ENCODE measurements at places on chromosomes 4 and X.

- no peak for DNase-seq
These were observed 160.3 kb upstream of the TENM3 start for GRCh38 chr4:182082910-182083309.

GRCh38 chr4:99720206-99720605 lies 62.6 kb upstream of the C4orf54 start:
- no peak for DNase-seq

- no peak for DNase-seq
These were observed 125.3 kb upstream of the MAOA start for GRCh38 chrX:43530837-43531236.

- no peak for DNase-seq
These were observed 38.1 kb upstream of the TRPC5 start for GRCh38 chrX:112120721-112121120.

GRCh38 chr4:10760086-10760485 lies 75.5 kb upstream of the CLNK start:
- DNase-seq = no peak

DNA sequence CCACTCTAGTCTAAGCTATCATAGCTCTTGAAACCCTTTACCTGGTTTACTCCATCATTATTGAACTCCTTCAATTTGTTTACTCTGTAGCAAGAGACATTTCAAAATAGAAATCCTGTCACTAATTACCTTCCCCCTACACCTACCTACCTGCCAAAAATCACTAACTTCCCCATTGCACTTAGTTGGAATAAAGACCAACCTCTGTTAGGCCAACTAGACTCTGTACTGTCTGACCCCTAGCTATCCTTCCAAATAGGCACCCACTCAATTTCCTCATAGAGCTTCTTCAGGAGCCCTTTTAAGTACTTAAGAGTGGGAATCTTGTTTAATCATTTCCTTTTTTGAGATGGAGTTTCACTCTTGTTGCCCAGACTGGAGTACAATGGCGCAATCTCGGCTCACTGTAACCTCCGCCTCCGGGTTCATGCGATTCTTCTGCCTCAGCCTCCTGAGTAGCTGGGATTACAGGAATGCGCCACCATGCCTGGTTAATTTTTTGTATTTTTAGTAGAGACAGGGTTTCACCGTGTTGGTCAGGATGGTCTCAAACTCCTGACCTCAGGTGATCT lies 8.9 kb upstream of the CDKL2 start:
- DNase-seq = no peak

DNA sequence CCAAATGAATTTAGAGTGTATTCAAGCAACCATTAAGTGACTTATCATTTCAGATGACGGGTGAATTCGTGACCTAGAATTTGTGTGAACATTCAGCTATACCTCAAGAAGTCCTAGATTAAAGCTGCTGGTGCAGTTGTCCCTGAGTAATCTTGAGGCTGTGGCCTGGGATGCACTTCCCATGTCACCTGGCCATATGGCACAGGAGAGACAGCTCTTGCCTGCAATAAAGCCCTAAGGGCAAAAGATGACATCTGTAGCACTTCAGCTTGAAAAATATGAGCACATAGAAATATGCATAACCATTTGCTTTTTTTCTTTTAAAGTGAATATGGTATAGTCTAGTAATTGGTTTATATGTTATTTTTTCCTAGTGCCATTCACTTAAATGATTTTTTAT lies 125.8 kb downstream of the FHDC1 start:
- no peak for DNase-seq

GRCh38 chr4:8747467-8748235 lies 124.0 kb downstream of the HMX1 start:
- no peak for DNase-seq

DNA sequence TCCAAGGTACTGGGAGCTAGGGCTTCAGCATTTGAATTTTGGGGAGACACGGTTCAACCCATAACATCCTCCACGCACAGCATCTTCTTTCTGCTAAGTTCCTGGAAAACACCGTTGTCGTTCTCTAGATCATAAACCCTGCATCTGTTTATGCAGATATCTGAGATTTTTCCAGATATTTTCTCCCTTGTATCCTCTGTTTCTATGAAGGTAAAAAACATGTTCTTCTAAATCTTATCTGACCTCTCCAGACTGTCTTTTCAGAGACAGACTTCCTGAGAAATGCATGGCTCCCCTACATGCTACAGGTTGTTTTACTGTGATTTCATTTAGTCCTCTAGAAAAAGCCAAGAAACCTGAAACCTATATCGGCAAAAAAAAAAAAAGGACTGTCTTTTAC lies 152.3 kb upstream of the KLF3 start:
- no peak for DNase-seq

GRCh38 chr4:159515314-159516025 lies 412.6 kb downstream of the RAPGEF2 start:
- DNase-seq = no peak

- no peak for DNase-seq
These were observed 18.1 kb downstream of the CPLX1 start for GRCh38 chr4:807792-808191.

- no peak for DNase-seq
These were observed 103.7 kb downstream of the MGST2 start for GRCh38 chr4:139769364-139769763.

- no peak for DNase-seq
These were observed 1.5 kb downstream of the LAP3 start for GRCh38 chr4:17578482-17578891.

DNA sequence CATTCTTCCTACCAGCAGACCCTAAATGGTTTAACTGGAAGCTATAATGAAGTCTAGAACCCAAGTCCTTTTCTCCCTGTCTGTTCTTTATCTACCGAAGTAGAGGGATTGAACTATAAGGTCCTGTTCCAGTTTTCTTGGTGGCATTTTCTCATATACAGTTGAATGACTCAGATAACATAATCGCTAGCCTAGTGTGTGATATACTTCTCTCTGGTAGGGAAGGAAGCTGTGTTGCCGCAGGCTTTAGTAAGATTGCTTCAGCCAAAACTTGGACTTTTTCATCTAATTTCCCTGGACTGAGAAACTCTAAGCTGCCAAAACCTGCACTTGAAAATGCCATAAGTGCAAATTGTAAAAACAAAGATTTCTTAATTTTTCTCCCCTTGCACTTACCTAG lies 123.4 kb downstream of the NWD2 start:
- DNase-seq = no peak

- peak; percentile 84 for DNase-seq
These were observed 160.8 kb downstream of the NAA11 start for GRCh38 chr4:79164907-79165610.

DNA sequence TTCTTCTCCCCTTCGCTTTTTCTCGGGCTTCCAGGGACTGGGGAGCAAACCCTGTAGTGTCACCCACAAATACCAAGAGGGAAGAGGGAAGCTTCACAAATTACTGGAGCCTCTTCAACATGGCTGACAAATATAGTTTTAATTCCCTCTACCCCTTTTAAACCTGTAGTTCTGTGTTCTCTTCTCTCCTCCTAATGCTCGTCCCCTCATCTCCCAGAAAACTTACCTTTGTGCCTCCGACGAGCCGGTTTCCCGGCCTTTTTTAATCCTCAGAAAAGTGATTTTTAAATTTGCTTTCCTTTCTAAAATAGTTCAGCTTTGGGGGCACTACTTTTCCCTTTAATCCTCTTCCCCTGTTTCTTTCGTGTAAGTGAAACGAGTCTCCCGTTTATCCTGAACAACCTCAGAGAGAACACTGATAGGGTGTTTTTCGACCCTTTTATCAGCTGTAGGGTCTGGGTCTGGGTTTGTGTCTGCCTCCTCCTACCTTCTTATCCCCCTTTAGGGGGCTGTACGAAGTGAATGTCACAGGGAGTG lies 408 bp downstream of the TET2 start:
- DNase-seq = no peak

- no peak for DNase-seq
These were observed 53.7 kb downstream of the UPRT start for GRCh38 chrX:75327607-75328006.

All from NCI-H146 (cell line).